ENCODE measurements at places on chromosomes 2 and 18.

GRCh38 chr2:86305915-86306254, 31.5 kb downstream of the REEP1 start:
- ATAC-seq = no peak

DNA sequence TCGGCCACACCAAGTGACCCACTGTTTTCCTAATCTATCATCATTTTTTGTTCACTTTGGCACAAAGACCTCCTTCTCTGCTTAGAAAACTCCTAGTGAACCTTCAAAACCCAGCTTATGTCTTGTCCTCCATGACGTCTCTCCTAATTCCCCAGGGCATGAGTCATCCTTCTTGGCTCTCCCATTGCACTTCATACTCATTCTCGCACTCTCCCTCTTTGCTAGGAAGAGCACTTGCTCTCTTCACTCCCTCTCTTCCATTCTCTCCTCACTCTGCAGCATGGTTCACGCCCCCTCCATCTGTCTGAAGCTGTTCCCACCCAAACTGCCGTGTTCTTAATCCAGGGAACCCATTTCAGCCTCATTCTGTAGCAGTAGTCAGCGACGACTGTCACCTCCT, 103.9 kb downstream of the MRO start:
- ATAC-seq = no peak

GRCh38 chr18:47772374-47773248, 157.8 kb downstream of the SMAD2 start:
- ATAC-seq = peak; percentile 89

DNA sequence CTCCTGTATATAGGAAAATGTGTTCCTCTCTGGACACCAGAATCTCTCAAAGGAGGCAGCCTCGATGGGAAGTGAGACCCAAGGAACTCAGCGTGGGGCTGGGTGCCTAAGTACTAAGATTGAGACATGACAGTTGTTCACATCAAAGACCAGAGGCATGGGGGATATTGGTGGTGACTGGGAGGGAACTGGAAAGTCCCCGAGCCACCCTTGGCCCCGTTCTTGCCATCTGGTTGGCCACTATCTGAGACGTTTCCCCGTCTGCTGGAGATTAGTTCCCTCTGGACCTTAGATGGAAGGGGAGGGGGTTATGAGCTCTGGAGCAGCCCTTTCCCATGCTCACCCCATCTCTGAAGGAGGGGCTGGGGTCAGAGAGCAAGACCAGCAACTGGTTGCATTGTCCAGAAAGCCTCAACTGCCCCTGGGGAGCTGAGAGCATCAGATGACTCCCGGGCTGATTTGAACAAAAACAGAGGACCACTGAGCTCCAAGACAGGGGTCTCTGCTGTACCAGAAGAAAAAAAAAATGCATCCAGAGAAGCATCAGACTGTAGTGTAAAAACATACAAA, 11.8 kb downstream of the FBLN7 start:
- no peak for ATAC-seq

DNA sequence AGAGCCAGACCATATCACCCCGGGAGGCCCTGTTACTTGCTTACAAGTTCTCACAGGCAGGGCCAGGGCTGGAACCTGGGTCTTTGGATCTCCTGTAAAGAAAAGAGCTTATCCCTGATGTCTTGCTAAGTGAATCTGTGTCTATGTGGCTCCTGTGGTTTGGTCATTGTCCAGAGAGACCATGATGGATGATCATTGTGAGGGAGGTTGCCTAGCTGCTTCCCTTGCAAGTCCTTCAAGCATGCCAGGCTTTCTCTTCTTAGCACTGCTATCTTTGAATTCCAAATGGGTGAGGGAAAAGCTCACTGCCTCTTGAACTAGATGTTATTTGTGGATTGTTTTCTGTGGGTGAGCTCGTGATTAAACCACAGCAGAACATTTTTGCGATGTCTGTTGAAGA, 151.6 kb downstream of the FSHR start:
- ATAC-seq = no peak

DNA sequence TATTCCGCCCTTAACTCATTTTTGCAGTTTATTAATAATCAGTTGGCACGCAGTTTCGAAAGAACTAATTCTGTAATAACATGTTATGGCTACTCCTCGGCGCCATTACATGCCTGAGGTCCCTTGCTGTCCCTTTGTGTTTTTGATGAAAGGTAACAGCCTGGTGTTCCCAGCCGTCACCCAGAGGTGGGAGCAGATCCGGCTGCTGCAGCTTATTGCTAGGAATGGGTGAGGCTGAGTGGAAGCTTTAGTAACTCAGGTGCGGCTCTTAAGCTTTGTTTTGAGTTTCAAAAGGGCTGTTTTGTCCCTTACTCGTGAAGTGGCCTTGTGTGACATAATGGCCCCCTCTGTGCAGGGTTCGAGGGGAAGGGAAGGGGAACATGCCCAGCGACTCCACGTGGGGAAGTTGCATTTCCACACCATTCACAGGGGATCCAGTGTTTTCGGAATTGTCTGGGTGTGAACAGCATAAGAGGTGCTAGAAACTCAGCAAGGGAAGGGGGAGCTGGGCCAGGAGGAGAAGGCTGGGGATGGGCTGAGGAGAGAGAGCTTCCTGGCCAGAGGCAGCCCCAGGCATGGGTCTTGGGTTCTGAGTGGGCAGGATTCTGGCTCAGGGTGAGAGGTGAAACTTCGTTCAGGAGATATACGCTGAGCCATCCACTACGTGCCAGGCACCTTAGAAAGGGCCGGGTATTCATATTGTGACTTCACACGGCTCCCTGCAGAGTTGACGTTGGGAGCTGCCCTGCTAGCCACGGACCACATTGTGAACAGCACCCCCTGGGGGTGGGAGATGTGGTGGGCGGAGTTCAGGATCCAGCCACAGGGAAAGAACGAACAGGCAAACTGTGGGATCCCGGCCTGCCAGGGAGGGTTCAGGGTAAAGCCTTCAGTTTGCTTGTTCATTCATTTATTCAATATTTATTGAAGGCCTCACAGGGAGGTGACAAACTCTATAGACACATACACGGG, 84.4 kb downstream of the TGOLN2 start:
- no peak for ATAC-seq

- ATAC-seq = no peak
Measured at GRCh38 chr2:31008561-31009114, 129.6 kb downstream of the GALNT14 start.

- ATAC-seq = no peak
Measured at GRCh38 chr2:102264952-102265351, 46.4 kb upstream of the IL1RL1 start.

DNA sequence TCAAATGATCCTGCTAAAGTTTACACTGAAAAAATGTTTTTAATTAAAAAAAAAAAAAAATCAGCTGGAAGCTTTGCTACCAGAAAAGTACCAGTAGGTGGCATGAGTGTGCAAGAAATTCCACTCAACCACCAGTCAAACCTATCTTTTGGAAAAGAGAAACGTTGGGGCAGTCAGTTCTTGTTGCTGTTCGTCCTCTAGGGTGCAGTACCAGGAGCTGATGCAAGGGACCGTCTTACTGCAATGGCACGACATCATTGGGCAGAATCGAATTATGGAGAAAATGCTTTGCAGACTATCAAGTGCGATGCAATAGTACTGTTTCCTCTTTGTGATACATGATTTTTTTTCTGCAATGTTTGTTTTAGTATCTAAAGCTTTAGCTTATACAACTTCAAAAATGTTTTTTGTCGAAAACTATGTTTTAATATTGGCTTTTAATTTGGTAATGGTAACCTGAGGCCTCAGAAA, 18.3 kb downstream of the YPEL5 start:
- ATAC-seq = peak; percentile 88

DNA sequence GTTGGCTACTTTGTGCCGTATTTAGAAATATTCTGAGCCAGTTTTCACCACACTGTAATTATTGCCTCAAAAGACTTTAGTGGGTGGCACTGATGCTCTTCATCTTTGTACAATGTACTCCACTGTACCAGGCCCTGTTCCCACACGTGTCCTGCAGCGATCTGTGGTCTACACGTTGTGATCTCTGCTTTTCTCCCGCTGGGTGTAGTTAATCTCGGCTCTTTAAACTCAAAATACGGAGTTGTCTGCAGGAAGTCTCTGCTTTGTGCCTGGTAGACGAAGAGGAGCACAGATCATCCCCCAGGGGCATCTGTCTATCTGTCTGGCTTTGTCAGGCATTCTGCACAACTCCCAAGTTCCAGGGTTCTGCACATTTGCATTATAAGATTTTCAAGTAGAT, 12.1 kb upstream of the GREB1 start:
- no peak for ATAC-seq

DNA sequence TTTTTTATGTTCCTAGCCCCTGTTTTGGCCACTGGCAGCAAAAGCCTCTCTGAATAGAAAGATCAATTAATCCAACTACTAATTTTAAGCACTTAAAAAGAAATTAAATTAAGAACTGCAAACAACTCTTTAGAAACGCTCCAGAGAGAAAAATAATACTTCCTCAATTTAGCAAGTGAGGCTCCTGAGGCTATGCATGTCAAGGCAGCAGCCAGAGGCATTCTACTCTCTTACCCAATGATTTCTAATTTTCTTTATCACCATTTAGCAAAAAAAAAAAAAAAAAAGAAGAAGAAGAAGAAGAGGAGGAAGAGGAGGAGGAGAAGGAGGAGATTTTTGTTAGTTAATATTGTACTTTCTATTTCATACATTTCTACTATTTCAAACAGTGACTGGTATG, 68.5 kb downstream of the TMEM237 start:
- no peak for ATAC-seq

- ATAC-seq = peak; percentile 50
Measured at GRCh38 chr2:30336978-30337841, 105.9 kb downstream of the LBH start.

DNA sequence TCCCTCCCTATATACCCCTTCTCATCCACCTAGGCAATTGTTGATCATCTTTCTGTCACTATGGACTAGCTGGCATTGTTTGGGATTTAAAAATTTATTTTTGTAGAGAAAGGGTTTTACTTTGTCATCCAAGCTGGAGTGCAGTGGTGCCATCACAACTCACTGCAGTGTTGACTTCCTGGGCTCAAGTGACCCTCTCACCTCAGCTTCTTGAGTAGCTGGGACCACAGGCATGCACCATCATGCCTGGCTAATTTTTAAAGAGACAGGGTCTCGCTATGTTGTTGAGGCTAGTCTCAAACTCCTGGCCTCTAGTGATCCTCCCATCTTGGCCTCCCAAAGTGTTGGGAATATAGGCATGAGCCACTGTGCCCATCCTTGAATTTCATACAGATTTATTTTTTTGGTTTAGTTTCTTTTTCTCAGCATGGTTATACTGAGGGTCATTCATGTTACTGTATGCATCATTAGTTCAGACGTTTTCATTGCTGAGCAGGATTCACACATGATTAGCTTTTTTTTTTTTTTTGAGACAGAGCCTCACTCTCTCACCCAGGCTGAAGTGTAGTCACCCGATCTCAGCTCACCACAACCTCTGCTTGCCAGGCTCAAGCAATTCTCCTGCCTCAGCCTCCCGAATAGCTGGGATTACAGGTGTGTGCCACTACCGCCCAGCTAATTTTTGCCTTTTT, 8.6 kb upstream of the PCARE start:
- no peak for ATAC-seq

DNA sequence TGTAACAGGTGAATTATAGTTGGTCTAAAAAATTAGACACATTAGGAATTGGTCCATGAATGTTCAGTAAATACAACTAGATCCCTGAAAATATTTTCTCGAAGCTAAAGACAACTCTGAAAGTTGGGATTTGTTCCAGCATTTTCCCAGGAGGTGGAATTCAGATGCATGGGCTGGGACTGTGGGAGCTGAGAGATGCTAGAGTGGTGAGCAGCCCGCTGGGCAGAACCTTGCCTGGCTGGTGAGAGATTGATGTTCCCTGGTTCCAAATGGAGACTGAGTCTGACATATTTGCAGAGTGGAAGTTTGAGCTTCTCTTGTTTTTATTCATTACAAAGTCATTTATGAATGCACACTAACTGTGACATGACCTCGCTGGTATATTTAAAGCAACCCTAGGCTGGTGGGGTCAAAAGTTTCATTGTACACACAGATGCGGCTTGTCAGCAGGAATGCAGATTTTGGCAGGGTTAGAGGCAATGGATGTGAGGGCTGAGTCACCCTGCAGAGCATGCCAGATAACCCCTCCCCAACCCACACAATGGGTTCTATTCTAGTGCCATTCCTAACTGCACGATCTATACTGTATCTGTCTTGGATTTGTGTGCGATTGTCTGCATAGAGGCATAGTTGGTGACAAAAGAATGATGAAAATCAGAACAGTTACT, 23.5 kb upstream of the TMEM178A start:
- ATAC-seq = peak; percentile 39

DNA sequence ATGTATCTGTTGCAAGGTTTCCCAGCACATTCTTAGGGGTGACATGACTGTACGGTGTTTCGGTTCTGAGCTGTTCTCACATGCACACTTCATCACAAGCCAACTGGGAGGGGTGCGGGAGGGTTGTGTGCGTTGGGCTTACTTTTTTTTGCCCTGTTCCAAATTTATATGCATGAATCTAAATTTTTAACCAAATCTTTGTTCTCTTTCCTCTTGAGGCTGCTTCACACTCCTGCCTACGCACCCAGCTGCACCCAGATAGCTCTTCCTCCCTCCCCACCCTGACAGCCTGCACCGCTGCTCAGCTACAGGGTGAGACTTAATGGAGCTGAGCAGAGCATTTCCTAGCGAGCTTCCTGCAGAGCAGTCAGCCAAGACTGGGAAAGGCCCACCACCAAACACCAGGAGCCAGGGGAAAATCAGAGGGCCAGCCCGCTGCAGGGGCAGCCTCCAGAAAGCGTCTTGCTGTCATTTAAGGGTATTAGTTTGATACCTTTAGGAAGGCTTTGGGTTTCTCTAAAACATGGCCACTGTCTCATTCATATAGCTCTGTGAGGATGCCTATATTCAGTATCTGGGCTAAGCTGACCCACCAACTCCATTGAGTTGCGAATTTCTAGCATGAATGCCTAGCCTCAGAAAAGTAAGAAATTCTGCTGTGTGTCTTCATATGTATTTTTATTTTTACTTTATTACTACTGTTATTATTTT, 84.5 kb downstream of the POU3F3 start:
- no peak for ATAC-seq

GRCh38 chr18:24630346-24630880, 170.0 kb downstream of the HRH4 start:
- no peak for ATAC-seq

DNA sequence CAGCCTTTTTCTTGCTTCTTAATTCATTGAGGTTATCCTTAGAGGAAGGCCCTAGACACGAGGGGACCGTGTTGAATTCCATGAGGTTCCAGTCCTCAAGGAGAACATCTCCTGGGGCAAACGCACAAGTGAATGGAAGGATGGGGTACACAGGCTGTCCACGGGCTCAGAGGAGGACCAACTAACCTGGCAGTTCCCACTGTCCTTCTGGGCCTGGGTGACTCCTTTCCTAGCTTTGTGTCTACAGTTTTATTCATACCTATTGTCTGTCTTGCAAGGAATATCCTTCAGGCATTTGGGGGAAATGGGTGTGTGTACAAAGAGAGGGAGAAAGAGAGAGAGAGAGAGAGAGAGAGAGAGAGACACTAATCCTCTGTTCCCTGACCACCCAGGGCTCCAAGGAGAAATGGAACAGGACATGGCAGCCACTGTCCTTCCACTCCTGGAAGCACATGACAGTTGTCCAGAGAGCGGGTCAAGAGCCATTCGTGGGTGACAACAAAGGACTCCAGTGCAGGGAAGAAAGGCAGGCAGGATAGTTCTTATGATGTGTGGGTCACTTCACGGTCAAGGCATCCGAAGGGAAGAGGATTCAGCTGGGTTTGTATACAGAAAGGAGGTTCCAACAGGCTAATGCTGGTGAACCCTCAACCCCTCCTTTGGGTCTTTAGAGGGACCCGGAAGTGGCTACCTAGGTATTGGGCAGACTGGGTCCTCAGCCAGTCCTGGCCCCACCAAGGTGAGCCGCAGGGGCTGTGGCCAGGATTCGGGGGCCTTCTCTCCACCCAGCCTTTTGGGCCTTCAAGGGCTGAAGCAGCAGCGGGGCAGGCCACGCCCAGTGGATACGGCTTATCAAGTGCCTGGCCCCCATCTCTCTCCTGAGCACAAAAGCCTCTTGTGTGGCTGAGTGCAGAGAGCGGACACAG, 150.6 kb downstream of the MYCN start:
- no peak for ATAC-seq
